ENCODE measurements at places on chromosomes 5 and 9. TPM values are rescaled to one million over a fixed set of nuclear protein-coding genes. Genes with fewer than 3 reads are reported as not detected.

GRCh38 chr9:2116073-2116472 lies 100.9 kb downstream of the SMARCA2 start:
- no peak for DNase-seq

DNA sequence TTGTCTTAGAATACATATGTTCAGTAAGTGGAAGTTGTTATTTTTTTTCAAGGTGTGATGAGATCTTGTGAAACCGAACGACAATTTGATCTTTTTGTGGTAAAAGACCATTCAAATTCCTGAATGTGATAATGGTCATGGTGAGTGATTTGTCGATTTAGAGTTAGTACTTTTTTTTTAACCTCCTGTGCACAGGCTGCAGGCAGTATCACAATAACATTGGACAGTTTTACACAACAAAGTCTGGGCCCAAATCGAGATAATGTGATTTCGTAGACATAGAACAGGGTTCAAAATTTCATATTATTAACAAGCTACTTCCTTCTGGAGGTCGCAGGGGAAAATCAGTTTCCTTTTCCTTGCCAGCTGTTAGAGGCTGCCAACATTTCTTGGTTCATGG lies 48.6 kb upstream of the C5orf46 start:
- no peak for DNase-seq

DNA sequence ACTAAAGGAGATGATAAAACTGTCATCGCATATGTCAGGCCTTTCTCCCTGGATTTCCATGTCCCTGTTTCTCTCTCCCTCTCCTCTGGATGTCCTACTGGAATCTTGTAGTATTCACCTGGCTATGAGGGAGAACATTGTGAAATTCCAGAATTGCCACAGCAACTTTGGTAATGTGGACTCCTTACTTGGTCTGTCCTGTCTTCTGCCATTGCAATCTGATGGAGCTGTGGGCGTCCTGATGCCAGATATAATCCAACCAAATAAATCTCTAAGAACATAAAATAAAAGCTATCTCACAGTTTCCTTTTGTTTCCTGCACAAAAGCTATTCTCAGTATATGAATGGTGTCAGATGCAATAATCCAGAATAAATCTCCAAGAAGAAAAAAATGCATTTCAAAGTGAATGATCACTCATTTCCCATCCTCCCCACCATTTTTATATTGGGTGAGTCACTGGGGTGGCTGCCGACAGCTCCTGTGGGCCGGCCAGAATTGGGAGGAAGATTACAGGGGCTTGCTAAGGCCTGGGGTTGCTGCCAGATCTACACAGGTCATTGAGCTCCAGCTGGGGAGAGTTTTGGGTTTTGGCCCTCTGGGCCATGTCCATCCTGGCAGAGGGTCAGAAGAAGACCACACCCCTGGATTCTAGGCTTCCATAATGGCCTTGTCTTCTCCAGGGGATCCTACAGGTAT lies 160.7 kb upstream of the PITX1 start:
- no peak for DNase-seq

DNA sequence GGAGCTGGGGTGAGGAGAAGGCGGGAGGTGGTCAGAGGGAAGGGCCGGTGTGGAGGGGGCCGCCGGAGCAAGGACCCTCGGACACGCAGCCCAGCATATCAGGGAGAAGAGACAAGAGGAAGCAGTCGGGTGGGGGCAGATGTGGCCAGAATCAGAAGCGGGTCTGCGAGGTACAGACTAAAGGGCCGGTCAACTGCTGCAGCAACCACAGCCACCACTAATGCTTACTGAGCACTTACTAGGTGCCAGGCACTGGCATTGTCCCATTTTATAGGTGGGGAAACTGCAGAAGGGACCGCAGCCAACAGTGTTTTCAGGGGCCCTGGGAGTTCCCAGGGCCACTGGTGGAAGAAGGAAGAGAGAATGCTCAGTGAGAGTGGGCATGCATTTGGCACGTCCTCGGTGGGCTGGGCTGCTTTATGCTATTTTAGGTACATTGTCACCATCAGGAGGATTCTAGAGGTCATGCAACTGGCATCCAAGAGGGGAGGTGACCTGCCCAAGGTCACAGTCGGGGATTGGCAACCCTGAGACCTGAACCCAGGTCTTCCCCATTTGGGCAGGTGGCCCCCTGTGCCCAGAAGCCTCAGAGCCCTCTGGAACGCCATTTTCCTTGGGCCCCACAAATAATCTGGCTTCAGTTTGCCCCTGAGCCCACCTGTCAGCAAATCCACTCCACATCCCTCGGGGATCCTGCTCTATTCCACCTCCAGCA lies 53.4 kb downstream of the DUSP1 start:
- DNase-seq = no peak

- DNase-seq = no peak
Measured at GRCh38 chr5:147586221-147586620, 76.4 kb upstream of the DPYSL3 start.

AIF1L gene
- 0.31 TPM for polyA plus RNA-seq

Data from AG04450 (cell line).